ENCODE measurements at places on chromosomes 12 and 14. TPM values are rescaled to one million over a fixed set of nuclear protein-coding genes. Genes with fewer than 3 reads are reported as not detected.

Gene APOLD1
- 2.7 TPM for total RNA-seq

Gene KERA
- total RNA-seq: not detected

Gene PIWIL1
- total RNA-seq: not detected

Gene FBXO21
- 34.6 TPM for total RNA-seq

Gene ACOT2
- total RNA-seq: 16.2 TPM

Gene KDM5A
- 75.6 TPM for total RNA-seq
